ENCODE measurements at places on chromosomes 5 and 9. TPM values are rescaled to one million over a fixed set of nuclear protein-coding genes. Genes with fewer than 3 reads are reported as not detected.

MZB1 gene
- not detected for total RNA-seq

ZNF189 gene
- 15.1 TPM for total RNA-seq

HARS1 gene
- total RNA-seq: 58.1 TPM

CA9 gene
- 38.2 TPM for total RNA-seq

CCL28 gene
- not detected for total RNA-seq

SLC6A18 gene
- total RNA-seq: not detected

IARS1 gene
- total RNA-seq: 104 TPM

ESM1 gene
- total RNA-seq: 1.1 TPM

SLC25A2 gene
- 0.05 TPM for total RNA-seq

FOXD4 gene
- total RNA-seq: 0.05 TPM

TEK gene
- 2.0 TPM for total RNA-seq

LCN10 gene
- total RNA-seq: not detected

MAMDC4 gene
- 0.44 TPM for total RNA-seq

NTMT1 gene
- total RNA-seq: 79.5 TPM

TNFSF8 gene
- total RNA-seq: not detected

TRIM23 gene
- 6.3 TPM for total RNA-seq

IQGAP2 gene
- 0.52 TPM for total RNA-seq

SLC35A4 gene
- total RNA-seq: 33.5 TPM

ADAMTSL2 gene
- total RNA-seq: 0.10 TPM

LRRC14B gene
- total RNA-seq: not detected

Measured in M059J (cell line).